ENCODE measurements at places on chromosomes 4 and X.

- DNase-seq = no peak
These were observed 5.1 kb downstream of the MED28 start for GRCh38 chr4:17619416-17620105.

- no peak for DNase-seq
These were observed 378.6 kb downstream of the UNC5C start for GRCh38 chr4:95170176-95170575.

- DNase-seq = no peak
These were observed at the start of gene TRO for GRCh38 chrX:54920610-54921426. TRO (plus strand) TSS chrX:54920824; CDS start chrX:54922247, 1,423 bp downstream.

DNA sequence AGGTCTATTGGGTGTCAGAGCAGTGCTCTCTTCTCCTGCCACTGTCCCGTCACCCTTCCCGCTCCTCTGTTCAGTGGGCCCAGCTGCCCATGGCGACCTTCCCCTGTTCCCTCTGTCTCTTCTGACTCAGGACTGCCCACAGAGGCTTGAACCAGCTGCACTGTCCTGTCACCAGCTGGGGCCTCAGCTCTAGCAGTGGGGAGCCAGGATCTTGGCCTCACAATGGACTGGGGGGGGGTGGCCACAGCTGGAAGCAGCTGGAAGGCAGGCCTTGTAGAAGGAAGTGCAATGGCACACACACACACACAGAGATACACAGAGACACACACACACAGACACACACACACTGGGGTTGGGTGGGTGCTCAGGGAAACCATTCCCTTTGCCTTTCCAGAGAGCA, 114.0 kb upstream of the PJA1 start:
- no peak for DNase-seq

GRCh38 chr4:161704653-161705052, 459.1 kb downstream of the FSTL5 start:
- no peak for DNase-seq

- no peak for DNase-seq
These were observed 75.2 kb upstream of the ENPP6 start for GRCh38 chr4:184292877-184293276.

DNA sequence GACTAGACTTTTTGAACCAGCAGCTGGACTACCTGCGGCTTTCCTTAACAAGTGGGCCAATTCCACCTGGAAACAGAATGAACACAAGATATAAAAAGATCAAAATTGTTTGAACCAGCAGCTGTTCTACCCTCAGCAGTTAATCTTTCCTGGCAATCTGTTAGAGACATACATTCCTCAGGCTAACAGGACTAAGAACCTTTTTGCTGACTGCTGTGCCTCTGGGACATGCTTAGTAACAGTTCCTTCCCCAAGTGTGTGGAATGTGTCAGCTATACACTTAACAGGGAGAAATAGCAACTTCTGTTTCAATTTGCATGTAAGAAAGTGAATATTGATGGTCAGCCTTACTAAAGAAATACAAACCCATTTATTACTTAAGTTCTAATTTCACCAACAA, 554.4 kb downstream of the ARAP2 start:
- DNase-seq = no peak

DNA sequence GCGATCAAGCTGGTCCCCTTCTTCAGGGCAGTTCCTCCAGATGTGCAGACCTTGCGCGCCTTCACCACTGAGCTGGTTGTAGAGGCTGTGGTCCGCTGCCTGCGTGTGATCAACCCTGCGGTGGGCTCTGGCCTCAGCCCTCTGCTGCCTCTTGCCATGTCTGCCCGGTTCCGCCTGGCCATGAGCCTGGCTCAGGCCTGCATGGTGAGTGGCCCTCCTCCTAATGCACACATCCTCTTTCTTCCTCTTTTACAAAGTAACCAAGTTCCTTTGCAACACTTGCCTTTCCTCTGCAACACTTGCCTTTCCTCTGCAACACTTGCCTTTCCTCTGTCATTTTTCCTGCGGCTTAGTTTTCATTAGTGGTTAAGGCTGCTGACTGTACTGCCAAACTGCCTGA, 1.8 kb downstream of the CCDC22 start:
- DNase-seq = peak; percentile 89

- peak; percentile 26 for DNase-seq
These were observed 906 bp downstream of the DKK2 start for GRCh38 chr4:107034996-107035818.

DNA sequence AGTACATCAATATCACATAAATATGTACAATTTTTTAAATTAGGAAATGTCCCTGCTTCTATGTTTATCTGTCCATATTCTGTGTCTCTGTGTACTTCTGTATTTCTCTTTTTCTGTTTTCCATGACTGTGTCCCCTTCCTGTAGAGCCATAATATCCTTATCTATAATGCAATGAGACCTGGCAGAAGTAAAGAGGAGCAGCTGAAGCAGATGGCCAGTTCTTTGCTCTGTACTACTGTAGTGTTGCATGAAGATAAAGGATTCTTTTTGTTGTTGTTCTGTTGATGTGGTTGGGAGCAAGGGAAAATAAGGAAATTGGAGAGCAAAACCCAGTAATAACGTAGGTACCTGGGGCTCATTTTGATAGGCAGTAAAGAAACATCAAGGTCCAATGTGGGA, 301.7 kb downstream of the ADGRL3 start:
- DNase-seq = no peak

GRCh38 chr4:98802770-98803198, 126.1 kb downstream of the EIF4E start:
- DNase-seq = no peak

- no peak for DNase-seq
These were observed 143.2 kb downstream of the LHFPL1 start for GRCh38 chrX:112536544-112536943.

DNA sequence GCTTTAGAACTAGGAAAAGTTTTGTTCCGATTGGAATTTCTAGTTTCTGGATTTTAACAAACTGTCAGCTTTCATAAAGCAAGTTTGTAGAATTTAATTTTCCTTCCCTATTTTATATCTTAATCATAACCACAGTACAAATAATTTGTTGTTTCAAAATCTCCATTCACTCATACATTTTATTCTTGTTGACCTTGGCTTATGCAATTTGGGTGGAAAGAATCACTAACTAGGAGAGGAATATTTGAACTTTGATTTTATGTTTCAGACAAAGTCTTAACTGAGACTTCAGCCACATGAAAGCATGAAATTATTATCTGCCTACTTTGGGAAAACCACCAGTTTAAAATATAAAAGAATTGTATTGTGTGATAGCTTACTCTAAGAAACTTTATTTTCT, 427.9 kb downstream of the SPRY1 start:
- no peak for DNase-seq

DNA sequence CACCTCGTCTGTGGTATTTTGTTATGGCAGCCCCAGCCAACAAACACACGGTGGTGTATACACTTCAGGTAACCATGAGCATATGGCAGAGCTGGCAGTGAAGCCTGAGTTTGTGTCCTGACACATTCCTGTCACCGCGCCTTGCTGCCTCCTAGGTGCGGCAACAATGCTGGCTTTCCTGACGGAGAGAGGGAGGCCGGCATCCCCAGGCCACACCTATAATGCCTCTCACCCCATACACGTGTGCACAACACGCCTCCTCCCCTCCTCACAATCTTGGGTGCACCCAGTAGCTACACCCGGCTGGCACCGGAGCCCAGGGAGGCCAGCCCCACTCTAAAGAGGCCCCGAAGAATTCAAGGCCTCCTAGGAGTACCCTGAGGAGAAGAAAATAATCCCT, 158.5 kb downstream of the NSUN7 start:
- no peak for DNase-seq

- no peak for DNase-seq
These were observed 11.8 kb upstream of the SHROOM4 start for GRCh38 chrX:50825825-50826224.

GRCh38 chrX:95907081-95907480, 777.6 kb upstream of the DIAPH2 start:
- no peak for DNase-seq

GRCh38 chrX:28205126-28205525, 223.9 kb upstream of the DCAF8L1 start:
- DNase-seq = no peak

- DNase-seq = no peak
These were observed 6.1 kb downstream of the HOPX start for GRCh38 chr4:56674984-56675383.

GRCh38 chr4:134027931-134028330, 173.7 kb downstream of the PABPC4L start:
- DNase-seq = no peak

DNA sequence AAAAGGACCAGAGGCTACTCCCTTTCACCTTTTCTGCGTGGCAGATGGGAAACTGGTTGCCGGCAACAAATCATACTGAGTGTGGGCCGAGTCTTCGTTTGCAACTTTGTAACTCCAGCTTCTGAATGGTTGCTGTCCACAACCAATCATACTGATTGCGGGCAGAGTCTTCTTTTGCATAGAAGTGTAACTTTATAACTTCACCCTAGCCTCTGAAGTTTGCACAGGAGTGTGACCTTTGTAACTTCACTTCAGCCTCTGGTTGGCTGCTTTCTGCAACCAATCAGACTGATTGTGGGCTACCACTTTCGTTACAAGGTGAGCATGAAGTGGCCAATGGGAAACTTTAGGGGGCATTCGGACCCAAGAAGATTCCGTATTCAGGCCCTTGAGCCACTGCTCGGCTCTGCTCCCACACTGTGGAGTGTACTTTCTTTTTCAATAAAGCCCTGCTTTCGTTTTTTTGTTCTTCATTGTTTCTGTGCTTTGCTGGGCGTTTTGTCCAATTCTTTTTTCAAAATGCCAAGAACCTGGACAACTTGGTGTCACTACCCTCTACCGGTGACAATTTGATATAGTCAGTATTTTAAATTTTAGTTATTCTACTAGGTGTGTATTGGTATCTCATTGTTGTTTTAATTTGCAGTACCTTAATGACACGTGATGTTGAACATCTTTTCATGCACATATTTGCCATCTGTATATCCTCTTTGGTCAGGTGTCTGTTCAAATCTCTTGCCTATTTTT, 9.0 kb upstream of the PAGE5 start:
- DNase-seq = no peak

- DNase-seq = peak; percentile 81
These were observed 5.0 kb upstream of the SDAD1 start for GRCh38 chr4:75995727-75996126.

DNA sequence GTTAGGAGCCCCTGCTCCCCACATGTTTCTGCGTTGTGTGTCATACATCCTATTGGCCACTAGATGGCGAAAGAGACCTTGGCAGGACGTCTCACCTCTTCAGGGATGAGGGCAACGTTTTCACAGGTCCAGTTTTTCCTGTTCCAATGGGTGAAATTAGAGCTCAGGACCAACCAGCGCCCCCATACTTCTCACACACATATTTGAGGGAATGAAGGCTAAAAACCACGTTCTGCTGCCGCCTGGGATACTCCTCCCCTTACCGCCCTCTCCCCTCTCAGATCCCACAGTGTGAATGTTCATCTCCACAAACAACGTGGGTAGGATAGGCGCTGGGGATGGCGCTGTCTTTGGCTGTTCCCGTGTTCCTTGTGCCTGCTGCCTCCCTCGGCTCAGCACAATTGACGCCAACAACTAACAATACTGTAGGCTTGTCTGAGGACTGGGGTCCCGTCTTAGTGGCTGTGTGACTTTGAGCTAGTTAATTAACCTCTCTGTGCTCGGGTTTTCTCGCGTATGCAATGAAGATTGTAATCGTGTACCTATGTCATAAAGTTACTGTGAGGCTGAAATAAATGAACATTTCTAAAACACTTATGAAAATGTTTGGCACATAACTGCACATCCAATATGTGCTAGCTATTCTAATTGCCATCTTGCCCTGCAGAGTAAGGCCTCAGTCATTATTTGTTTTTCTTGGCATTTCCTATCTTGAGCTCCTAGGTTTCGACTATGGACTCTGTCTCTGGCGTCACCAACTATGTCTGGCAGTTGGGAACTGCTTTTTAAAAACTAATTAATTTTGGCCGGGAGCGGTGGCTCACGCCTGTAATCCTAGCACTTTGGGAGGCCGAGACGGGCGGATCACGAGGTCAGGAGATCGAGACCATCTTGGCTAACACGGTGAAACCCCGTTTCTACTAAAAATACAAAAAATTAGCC, 181.3 kb upstream of the STK26 start:
- peak; percentile 74 for DNase-seq

DNA sequence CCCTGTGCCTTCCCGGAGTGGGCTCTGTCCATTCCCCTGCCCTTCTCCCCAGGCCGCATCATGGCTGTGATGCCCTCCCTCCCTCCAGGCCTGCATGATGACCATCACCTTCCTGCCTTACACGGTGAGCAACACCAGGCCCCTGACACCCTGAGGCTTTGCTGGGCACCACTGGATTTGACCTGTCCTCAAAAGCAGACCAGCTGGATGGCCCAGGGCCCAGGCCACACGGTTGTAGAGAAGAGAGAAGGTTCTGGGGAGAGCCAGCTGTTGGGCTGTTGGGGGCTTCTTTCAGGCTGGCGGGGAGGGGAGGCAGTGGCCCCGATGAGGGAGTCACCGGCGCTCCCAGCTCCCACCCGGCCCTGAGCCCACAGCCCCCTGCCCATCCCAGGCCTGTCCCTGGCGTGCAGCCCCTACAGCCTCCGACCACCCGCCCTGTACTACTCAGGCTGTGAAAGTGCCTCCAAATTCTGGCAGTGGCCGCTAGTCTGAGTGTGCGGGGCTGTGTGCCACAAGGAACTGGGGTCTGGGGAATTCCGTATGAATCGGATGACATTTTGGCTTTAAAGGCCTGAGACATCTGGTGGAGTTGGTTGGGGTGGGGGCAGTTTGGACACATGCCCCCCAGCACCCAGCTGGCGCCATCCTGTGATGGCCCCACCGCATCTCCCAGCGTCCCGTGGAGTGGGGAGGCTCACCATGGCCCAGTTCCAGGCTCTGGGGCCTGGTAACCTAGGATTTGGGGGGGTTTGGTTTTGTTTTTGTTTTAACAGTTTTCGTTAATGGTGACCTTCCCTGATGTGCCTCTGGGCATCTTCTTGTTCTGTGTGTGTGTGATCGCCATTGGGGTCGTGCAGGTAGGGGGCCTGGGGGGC, 19.6 kb downstream of the TMEM175 start:
- no peak for DNase-seq

DNA sequence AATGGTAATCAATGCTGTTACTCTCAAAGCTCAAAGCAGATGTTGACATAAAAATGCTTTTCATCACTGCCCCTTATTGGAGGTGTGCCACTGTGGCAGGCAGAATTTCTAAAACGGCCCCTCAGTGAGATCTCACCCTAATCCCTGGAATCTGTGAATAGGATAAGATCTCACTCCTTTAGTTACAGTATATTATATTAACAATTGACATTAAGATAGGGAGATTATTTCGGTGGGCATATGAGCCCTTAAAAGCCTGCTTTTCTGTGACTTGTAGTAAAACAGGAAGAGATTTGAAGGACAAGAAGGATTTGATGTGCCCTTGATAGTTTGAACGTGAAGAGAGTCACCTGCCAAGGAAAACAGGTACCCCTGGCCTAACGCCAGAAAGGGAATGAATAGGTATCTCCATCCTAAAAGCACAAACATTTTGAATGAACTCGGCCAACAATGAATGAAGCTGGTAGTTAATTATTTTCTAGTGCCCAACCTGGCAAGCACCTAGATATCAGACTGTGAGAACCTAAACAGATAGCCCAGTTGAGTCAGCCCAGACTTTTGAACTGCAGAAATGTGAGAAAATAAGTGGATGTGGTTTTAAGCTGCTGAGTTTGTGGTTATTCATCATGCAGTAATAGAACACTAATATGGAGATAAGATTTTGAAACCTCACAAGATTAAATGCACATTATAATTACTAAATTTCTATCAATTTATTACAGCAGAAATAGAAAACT, 881.6 kb downstream of the PCDH18 start:
- no peak for DNase-seq

- DNase-seq = no peak
These were observed 4.5 kb upstream of the CXCL9 start for GRCh38 chr4:76011700-76012387.

Data from KBM-7 (cell line).